Suppressor macrophage treated with lipopolysaccharide for 4 hours (primary cell): ENCODE measurements at places on chromosomes 5 and 9.

DNA sequence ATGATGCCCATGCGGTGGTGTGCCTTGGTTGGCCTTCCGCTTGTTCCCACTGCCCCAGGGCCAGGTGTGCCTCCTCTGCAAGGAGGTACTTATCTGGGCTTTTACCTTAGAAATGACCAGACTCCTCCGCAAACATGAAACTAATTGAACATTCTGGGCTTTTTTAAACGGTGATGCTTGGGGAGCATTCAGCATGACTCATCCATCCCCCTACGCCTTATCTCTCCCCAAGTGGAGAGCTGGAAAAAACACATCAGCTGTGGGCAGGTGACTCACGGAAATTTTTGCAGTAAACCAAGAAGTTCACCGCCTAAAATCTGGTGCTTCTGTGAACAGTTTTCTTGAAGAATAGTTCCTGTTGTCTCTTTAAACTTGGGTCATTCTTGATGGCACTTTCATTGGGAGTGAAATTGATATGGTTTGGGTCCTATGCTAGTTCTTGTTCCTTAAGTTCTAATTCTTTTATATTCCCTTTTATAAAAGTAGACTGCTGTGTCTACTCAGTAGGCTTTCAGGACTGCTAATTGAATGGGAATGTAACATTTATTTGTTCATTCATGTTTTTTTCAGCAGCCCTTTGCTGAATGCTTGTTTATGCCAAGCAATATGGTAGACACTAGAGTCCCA is 39.6 kb downstream of the SFXN1 start:
- no peak for DNase-seq

- DNase-seq = peak; percentile 83
Observed at GRCh38 chr5:133868946-133869518, 99.4 kb downstream of the C5orf15 start.

DNA sequence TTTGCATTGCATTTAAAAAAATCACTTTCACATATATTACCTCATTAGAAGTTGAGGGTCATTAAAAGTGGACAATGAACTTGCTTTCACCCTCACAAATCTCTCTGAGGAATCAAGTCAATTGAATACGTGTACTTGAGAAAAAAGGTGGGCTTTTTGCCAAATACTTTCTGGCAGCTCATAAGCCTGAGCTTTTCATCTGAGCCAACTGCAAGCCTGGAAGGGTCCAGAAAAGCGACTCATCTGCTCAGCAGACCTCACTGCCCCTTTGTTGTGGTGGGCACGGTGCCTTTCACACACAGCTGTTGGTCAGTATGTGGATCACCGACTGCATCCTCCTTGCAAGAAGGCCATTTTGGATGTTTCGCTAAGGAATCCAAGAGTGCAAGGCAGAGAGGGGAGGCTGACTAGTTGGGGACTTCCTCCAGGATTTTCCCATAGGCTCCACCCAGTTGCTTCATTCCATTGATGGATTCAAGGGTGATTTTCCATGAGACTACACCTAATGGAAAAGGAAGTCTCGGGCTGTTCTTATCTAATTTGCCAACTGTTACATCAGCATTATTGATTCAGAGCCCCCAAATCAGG is 564.7 kb downstream of the PDE4D start:
- DNase-seq = no peak

GRCh38 chr5:75558981-75559632 is 47.4 kb downstream of the POLK start:
- peak; percentile 85 for DNase-seq

DNA sequence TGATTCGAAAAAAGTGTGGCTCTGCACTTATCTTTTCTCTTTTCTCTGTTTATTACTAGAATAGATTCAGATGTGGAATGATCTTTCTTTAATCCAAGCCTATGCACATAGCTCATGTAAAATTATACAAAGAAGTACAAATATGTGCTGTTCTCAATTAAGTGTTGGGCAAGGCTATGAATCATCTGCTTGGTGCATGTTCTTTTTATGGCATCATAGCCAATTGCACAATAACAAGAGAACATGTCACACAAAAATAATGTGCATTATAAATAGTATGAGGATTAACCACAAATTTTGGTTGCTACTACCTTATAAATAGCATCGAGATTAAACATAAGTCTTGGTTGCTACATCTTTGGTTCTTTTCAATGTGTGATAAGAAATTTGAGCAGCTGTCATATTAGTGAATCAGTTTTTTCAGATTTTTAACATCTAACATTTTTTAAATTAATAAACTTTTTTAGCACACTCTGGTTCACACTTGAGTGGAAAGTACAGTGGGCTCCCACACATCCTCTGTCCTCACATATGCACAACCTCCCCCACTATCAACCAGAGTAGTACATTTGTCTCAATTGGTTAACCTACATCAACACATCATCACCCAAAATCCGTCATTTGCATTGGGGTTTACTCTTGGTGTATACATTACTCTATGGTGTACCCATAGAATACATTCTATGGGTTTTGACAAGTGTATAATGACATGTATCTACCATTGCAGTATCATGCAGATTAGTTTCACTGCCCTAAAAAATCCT is 6.8 kb upstream of the RECK start:
- DNase-seq = peak; percentile 87

DNA sequence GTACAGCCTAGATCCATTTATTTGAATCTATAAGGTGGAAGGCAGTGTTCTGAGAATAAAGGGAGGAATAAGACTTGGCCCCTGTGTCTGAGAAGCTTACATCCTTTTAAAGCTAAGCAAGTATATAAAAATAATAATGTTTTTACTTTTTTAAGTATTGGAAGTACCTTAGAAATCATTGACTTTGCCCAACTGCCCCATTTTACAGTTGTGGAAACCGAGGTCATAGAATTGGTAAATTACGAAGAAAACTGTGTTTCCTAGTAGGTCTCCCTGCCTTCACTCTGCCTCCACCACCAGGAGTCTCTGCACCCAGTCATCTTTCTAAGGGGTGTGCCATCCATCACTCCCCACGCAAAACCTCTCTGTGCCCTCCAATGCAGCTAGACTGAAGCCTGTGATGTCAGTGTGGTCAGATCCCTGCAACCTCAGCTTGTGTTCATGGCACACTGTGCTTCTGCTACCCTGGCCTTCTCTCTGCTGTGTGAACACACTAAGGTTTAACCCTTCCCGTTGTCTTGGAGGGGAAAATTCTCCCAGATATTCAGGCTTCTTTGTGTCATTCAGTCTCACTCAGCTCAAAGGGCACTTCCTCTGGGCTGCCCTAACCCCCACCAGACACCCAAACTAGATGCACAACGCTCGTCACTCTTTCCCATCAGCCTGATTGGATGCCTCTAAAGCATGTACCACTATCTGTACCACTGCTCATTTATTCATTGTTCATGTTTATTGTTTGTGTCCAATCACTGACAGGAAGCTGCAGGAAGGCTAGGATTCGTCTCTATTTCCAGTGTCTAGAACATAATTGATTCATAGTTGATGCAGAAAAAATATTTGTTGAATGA is 18.2 kb downstream of the ADRB2 start:
- DNase-seq = no peak

GRCh38 chr9:15509931-15510788 is 610 bp downstream of the PSIP1 start:
- peak; percentile 12 for DNase-seq

DNA sequence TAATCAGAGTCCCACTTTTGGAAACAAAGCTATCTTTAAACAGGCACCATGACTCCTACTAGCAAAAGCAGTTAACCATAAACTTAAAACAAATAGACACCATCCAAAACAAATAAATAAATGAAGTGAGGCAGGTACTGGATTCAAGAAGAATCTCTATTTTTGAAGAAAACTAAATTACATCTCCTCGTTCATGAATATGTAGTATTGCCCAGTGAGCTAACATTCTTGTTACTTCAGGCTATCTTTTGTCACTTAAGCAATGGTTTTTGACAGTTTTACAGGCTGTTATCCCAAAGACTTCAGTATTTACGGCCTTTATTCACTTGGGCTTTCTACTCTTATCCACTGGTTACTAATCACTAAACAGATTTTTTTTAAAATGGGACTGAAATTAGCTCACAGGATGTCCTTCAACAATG is 242.5 kb downstream of the MLLT3 start:
- DNase-seq = no peak
